Stimulated activated CD4-positive, alpha-beta T cell treated with anti-CD3 and anti-CD28 coated beads, Interleukin-15, amount 100 ng/mL, for 1 hour (primary cell): ENCODE measurements at places on chromosomes 1 and 21.

DNA sequence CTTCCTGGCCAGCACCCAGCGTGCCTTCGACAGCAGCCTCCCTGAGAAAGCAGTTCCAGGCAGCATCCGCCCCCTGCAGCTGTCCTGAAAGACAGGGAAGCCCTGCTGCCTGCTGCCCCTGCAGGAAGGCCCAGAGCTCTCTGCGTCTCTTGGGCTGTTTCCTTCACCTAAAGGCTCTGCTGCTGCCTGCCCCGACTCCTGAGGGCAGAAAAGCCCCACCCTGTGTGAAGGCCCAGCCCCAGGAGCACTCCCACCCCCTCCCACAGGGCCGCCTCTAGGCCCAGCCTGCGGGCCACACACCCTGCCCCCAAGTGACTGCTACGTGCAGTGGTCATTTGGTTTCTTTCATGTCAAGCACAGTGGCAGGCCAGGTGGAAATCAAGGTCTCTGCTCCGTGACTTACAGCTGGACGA, 12.4 kb downstream of the RIPK4 start:
- no peak for DNase-seq

GRCh38 chr1:62040450-62040849, 154.2 kb upstream of the L1TD1 start:
- no peak for DNase-seq

GRCh38 chr1:205914730-205915129, 28.5 kb downstream of the SLC26A9 start:
- DNase-seq = no peak

- DNase-seq = no peak
These were observed 219.0 kb upstream of the HOOK1 start for GRCh38 chr1:59595774-59596173.

- DNase-seq = no peak
These were observed 62.0 kb downstream of the KCNK1 start for GRCh38 chr1:233675893-233676292.

GRCh38 chr1:220966881-220967611, 87.8 kb downstream of the HLX start:
- DNase-seq = no peak

- peak; percentile 18 for DNase-seq
These were observed at the start of gene SAMSN1 for GRCh38 chr21:14545906-14546480. SAMSN1 (minus strand) TSS chr21:14546315; CDS start chr21:14546261, 54 bp downstream.

DNA sequence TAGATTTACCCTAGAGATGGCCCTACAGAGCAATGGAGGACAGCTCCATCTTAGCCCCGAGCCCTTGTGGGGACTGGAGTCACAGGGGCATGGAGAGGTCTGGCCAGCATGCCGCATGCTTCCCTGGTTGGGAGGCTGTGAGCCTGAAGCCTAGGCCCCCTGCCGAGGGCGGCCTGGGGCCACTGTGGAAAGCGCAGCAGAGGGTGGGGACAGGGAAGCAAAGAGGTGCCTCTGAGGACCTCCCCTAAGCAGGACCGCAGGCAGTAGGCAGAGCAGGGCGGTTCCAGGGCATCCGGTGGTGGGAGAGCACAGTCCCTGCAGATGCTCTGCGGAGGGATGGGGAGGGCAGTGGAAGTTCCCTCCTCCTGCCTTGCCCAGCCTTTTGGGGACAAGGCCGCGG, 26.5 kb upstream of the PEF1 start:
- no peak for DNase-seq

DNA sequence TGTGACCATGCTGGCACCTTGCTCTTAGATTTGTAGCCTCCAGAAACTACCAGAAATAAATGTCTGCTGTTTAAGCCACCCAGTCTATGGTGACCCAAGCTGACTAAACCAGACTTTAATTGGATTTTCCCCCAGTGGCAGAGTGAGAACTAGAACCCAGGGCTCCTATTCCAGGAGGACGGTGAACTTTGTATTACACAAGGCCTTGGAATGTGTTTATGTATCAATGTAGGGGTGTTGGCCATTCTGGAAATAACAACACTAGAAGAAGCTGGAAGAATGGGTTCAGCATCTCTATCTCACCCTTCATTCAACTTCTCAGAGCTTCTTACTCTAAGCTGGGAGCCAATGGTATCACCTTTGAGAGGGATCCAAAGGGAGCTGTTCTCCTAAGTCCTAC, 37.0 kb downstream of the ARHGEF11 start:
- DNase-seq = no peak

- no peak for DNase-seq
These were observed 99.6 kb upstream of the CACNA1E start for GRCh38 chr1:181383695-181384094.
